ENCODE measurements at places on chromosomes 16 and 17. TPM values are rescaled to one million over a fixed set of nuclear protein-coding genes. Genes with fewer than 3 reads are reported as not detected.

The DLX3 gene
- not detected for polyA plus RNA-seq

The PLLP gene
- polyA plus RNA-seq = 2.6 TPM

The FBXW10B gene
- polyA plus RNA-seq = 0.10 TPM

The PDIA2 gene
- polyA plus RNA-seq = 0.03 TPM

The SEC14L1 gene
- 19.0 TPM for polyA plus RNA-seq

The HOXB8 gene
- not detected for polyA plus RNA-seq

GRCh38 chr17:27497696-27498095 lies 41.4 kb downstream of the KSR1 start:
- H3K4me3 ChIP-seq = no peak overlapping the region
- no peaks in the 10 kb centered on the region for H3K36me3 ChIP-seq
- no peak for DNase-seq
- peaks cover 3% of the 10 kb centered on the region for H3K4me1 ChIP-seq
- no peaks in the 10 kb centered on the region for H3K27me3 ChIP-seq
- no peak overlapping the region for H3K27ac ChIP-seq

DNA sequence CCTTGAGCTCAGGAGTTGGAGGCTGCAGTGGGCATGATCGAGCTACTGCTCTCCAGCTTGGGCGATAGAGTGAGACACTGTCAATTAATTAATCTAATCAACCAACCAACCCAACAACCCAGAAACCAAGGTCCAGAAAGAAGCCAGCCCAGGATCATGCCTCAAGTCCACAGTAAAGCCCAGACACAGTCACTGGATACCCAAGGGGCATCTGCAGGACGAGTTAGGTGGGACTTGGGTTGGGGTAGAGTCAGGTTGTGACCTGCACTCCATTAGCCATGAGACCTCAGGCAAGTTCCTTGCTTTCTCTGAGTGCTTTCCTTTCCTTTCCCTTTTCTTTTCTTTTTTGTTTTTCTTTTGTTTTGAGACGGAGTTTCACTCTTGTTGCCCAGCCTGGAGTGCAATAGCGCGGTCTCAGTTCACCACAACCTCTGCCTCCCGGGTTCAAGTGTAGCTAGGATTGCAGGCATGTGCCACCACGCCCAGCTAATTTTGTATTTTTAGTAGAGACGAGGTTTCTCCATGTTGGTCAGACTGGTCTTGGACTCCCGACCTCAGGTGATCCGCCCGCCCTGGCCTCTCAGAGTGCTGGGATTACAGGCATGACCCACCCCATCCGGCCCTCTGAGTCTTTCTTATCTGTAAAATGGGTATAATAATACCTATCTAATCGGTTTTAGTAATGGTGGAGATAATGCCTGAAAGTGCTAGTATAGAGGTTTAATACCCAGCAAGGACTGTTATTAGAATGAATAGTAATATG lies 3.5 kb upstream of the HSD17B1 start:
- H3K36me3 ChIP-seq = no peaks in the 10 kb centered on the region
- H3K4me3 ChIP-seq = no peak overlapping the region
- peaks cover 44% of the 10 kb centered on the region for H3K4me1 ChIP-seq
- no peak for DNase-seq
- H3K27ac ChIP-seq = no peak overlapping the region
- no peaks in the 10 kb centered on the region for H3K27me3 ChIP-seq

- H3K36me3 ChIP-seq = peaks cover 2% of the 10 kb centered on the region
- no peak overlapping the region for H3K27ac ChIP-seq
- no peak for DNase-seq
- no peaks in the 10 kb centered on the region for H3K27me3 ChIP-seq
- no peaks in the 10 kb centered on the region for H3K4me1 ChIP-seq
Measured at GRCh38 chr17:31385428-31386285, 5.8 kb upstream of the RAB11FIP4 start.

DNA sequence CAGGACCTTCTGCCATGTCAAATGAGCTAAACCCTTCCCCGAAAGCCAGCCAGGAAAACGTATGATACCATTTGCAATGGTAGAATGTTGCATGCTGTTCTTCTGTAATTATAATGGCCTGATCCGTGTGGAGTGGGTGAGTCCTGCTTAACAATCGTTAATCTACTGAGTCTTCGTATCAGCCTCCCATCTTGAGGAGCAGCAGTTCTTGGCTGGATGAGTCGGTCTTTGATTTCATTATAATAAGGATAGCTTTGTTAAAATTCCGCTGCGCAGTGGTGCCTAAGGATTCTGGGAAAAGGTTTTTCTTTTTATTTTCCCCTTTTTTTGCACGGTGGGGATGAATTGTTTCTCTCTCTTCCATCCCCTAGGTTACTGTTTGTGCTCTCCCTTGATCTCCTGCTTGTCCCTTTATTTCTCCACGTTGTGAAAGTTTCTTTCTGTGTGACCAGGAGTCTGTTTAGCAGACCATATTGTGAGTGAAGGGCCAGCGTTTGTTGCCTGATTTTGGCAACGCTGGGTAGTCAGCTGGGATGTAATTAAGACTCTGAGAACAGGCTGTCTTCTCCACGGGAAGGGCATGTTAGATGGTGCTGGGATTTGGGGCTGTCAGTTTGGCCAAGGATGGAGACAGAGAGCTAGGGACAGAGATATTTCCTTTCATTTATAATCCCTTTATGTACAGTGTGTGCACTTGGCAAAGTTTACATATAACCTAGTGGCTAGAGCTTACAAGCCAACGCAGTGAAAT lies 263.0 kb downstream of the FTO start:
- H3K27ac ChIP-seq = no peak overlapping the region
- H3K4me1 ChIP-seq = no peaks in the 10 kb centered on the region
- H3K27me3 ChIP-seq = no peaks in the 10 kb centered on the region
- no peaks in the 10 kb centered on the region for H3K36me3 ChIP-seq
- H3K4me3 ChIP-seq = no peak overlapping the region

DNA sequence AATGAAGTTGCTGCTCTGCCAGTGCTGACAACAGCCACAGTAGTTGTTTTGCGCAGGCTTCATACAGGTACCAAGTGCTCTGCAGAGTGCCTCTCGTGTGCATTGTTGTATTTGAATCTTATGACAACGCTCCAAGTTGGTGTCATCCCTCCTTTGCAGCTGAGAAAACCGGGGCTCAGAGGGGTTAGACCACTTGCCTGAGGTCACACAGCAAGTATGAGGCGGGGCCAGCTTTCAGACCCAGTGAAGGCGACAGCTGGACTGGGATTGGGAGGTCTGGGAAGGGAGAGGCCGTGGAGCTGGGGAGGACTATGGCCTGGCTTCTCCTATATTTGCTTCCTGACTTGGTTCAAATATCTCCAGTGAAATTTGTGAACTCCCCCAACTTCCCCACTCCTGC lies 33.2 kb downstream of the WNT9B start:
- H3K4me3 ChIP-seq = no peak overlapping the region
- no peak overlapping the region for H3K27ac ChIP-seq
- DNase-seq = no peak
- no peaks in the 10 kb centered on the region for H3K36me3 ChIP-seq

GRCh38 chr17:29615048-29615385 lies 7.7 kb downstream of the CORO6 start:
- peaks cover 48% of the 10 kb centered on the region for H3K4me1 ChIP-seq
- H3K27ac ChIP-seq = no peak overlapping the region
- DNase-seq = no peak
- H3K27me3 ChIP-seq = no peaks in the 10 kb centered on the region
- H3K36me3 ChIP-seq = no peaks in the 10 kb centered on the region

GRCh38 chr17:63476459-63476853 lies 405 bp upstream of the ACE start:
- peaks cover 8% of the 10 kb centered on the region for H3K27me3 ChIP-seq
- no peaks in the 10 kb centered on the region for H3K36me3 ChIP-seq
- H3K4me3 ChIP-seq = peak overlapping the region; percentile 30
- H3K4me1 ChIP-seq = peaks cover 5% of the 10 kb centered on the region
- H3K27ac ChIP-seq = no peak overlapping the region
- DNase-seq = no peak

DNA sequence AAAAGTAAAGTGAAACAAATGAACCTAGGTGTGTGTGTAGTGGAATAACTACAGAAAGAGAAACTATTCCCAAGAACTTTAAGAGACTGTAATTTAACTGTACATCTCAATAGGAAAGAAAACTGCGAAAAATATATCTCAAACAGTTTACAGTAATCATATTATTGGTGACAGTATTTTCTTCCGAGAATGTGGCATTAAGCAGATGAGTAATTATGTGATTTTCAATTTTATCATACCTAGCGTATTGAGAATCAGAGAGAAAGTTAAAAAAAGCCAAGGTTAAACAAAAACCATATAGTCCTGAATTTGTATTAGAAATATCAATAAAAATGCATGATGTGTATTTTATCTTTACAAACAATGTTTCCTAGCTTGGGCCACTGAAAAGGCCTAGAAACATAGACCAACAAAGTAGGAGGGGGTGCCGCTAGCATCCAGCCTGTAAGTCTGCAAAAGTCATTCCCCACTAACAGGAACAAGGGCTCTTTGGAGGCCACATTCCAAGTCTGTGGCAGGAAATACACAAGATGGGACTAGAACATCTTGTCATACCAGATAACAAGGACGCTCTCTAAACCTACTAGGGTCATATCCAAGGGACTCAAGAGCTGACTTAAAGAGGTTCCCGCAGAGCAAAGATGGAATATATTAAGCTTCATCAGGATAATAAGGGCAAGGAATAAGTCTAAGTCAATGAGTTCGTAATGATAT lies 20.5 kb downstream of the RNF157 start:
- no peak overlapping the region for H3K27ac ChIP-seq
- H3K4me1 ChIP-seq = no peaks in the 10 kb centered on the region
- DNase-seq = no peak
- no peaks in the 10 kb centered on the region for H3K36me3 ChIP-seq
- no peak overlapping the region for H3K4me3 ChIP-seq

GRCh38 chr17:1989135-1989534 lies 36.0 kb downstream of the RTN4RL1 start:
- H3K36me3 ChIP-seq = no peaks in the 10 kb centered on the region
- H3K27me3 ChIP-seq = no peaks in the 10 kb centered on the region
- no peak overlapping the region for H3K4me3 ChIP-seq
- H3K4me1 ChIP-seq = peaks cover 12% of the 10 kb centered on the region

DNA sequence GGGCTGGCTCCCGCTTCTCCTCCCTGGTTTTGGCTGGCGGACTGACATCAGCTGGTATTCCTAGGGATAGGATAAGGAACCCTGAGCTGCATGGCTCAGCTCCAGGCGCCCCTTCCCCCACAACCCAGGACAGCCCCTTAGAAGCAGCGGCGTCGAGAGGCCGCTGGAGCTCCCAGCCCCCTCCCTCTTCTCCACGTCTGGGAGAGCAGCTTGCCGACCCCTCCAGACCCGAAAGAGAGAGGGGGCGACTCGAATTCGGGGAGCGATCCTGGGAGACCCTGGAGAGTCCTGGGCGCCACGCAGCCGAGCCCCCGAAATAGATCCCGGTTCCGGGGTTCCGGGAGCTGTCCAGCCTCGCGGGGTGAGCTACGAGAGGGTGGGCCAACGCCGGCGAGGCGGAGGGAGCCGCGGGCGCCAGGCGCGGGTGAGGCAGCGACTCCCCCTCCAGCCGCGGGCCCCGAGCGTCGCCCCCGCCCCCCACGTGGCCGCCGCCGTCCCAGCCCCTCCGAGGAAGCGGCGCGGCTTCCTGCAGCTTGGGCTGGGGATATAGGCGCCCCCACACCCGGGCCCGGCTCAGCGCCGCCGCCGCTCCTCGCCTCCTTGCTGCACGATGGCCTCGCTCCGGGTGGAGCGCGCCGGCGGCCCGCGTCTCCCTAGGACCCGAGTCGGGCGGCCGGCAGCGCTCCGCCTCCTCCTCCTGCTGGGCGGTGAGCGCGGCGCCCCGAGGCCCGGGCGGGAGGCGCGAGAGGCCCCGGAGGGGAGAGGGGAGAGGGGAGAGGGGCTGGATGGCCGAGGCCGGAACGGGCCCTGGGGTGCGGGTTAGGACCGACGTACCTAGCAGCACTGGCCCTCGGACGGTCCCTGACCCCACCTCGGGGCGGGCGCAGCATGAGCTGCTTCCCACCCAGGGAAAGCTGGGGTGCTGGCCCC lies at the start of gene RAMP2:
Gene RAMP2 (plus strand): TSS at position 576 of the 930 bp plus-strand sequence. CDS start 35 bp downstream, at position 611.
- H3K36me3 ChIP-seq = no peaks in the 10 kb centered on the region
- H3K4me1 ChIP-seq = peaks cover 9% of the 10 kb centered on the region
- no peak for DNase-seq
- H3K27me3 ChIP-seq = no peaks in the 10 kb centered on the region
- H3K4me3 ChIP-seq = peak within 1 kb of the TSS; percentile 60

- H3K27ac ChIP-seq = no peak overlapping the region
- H3K36me3 ChIP-seq = no peaks in the 10 kb centered on the region
- peaks cover 7% of the 10 kb centered on the region for H3K4me1 ChIP-seq
- no peak for DNase-seq
- H3K4me3 ChIP-seq = no peak overlapping the region
Measured at GRCh38 chr16:22816475-22816874, 2.5 kb downstream of the HS3ST2 start.
